Stimulated activated effector memory CD8-positive, alpha-beta T cell treated with anti-CD3 and anti-CD28 coated beads, Interleukin-12 subunit alpha, Interleukin-12 subunit beta, amount 100 ng/mL, for 72 hours (primary cell): ENCODE measurements at places on chromosomes 6 and 20.

- no peak for DNase-seq
Observed at GRCh38 chr6:89321131-89321970, 6.3 kb upstream of the GABRR2 start.

- no peak for DNase-seq
Observed at GRCh38 chr6:30317913-30318589, 8.7 kb upstream of the TRIM39 start.

DNA sequence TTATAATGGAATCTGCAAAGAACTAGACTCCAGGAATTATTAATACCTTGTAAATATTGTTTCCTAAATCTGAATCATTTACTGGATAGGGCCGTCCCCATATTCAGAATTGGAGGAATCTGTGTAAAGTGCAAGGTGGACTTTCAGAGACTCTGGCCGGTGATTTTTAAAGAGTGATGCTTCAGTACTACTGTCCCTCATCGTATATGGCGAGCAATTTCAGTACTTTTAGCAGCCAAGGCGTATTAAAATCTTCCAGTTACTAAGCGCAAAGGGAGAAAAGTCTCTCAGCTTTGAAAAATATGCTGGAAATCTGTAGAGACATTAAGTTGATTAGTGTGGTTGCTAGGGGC, 483 bp downstream of the SMIM26 start:
- no peak for DNase-seq

DNA sequence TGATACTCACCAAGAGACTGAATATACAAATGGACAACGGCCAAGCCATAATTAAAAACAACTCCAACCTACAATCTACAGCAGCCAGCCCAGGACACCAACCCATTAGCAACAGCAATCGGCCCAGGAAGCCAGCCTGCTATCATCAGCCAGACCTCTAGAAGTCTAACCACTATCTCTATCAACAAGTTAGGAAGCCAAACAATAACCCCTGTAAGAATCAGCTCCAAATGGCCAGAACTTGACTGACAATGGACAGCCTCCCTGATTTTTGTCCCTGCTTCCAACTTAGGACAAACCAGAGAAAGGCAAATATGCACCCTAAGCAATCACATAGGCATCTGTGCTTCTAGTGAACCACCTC, 511.8 kb upstream of the JARID2 start:
- no peak for DNase-seq

GRCh38 chr20:60085551-60086132, 127.4 kb downstream of the CDH26 start:
- no peak for DNase-seq

DNA sequence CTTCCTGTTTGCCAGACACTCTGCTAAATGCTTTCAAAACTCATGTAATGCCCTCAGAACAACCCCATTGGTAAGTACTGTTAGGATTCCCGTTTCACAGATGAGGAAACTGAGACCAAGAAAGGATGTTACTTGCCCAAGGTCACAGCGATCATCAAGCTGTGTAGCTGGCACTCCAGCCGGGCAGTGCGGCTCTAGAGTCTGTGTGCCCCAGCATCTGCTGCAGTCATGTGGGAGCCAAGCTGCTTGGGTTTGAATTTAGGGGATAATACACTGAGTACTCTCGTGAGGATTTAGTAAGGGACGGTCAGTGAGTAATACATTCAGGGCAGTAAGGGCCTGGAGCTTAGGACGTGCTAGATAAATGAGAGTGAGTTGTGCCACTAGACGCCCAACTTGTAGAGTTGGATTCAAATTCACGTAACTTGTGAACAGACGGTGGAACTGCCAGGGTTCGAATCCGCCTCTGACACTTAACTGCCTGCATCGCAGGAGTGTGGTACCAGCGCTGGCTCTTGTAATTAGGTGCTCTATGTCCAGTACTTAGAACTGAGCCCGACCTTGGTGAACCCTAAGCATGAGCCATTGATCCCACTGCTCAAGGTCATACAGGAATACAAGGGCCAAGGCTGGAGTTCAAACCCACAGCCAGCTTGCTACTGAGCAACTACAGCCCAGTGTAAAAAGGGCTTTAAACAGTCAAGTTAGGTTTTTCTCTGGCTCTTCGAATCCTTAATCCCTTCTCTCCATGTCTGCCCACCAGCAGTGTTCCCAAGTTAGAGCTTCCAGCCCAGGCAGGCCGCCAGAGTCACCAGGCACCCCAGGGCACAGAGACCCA, 70.2 kb downstream of the EYA2 start:
- no peak for DNase-seq

- no peak for DNase-seq
Observed at GRCh38 chr20:38222923-38223742, 37.4 kb downstream of the KIAA1755 start.

DNA sequence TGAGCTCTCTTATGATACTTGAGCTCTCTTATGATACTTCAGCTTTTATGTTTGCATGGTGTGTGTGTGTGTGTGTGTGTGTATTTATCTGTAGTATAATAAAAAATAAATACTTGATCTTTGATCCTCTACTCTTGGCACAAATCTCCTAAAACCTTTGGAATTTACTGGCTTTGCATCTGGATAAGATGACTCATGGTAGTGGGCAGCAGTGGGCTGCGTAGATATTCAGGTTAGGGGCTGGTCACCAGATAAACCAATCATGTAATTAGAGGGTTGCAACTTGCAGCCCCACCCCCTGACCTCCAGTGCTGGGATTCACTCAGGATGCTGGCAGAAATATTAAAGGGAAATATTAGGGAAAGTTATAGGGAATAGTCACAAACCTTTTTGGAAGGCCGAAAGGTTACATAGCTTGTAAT, 151.9 kb upstream of the COL21A1 start:
- no peak for DNase-seq

DNA sequence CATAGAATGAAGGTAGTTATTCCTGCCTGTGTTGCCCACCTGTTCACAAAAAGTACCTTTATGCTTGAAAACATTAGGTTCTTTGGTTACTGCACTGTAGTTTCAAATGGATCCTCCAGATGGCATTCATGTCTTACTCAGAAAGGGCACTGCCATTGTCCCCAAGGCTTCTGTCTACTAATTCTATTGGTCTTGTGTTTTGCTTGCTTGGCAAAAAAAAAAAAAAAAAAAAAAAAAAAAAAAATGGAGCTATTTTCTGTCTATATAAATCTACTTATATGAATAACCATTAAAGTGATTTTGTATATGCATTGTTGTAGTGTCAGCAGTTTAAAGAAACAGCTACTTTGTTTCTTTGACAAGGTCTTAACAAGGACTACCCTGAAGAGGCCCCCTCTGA, 12.7 kb upstream of the EFHC1 start:
- no peak for DNase-seq

DNA sequence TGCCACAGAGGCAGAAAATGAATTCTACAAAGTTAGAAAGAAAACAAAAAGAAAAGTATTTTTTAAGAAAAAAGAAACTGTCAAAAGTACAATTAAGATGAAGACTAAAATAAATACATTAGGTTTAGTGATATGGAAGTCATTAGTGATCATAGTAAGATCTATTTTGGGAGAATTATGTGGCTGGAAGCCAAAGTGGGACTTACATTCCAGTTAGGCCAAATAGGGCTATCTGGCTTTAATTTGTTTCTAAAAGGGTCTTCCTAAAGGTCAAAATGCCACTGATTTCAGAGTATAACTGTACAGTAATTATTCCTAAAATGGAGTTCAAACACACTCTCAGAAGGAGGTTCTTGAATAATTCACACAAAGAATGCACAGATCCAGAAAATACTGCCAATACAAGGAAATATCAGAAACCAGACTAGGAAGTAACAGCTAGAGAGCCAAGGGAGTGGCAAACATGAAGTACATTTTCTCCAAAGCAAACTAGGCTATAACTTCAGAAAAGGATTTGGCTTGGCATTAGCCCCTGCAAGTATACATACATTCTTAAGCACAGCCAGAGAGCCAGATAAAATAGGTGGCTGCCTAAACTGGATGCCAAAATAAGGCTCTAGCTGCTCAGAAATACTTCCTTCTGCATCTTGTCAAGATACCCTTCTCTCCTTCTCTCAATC, 45.3 kb downstream of the PDSS2 start:
- no peak for DNase-seq

DNA sequence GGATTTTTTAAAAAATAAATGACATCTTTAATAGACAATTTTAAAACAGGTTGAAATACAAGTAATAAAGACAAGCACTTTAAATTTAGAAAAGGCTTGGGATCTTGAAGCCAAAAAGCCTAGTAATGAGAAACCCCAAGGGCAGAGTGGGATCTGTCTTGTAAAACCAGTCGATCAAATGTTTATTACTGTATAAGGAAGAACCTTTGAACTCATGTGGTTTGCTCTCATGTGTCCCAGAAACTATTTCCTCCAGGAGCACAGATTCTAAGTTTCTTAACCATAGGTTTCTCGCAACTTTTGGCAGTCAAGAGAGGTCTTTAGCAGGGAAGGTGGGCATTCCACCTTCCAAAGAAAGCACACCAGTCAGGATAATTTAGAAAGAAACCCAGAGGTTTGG, 541.7 kb upstream of the BTBD3 start:
- DNase-seq, result no peak

- no peak for DNase-seq
Observed at GRCh38 chr6:69926745-69927144, 60.4 kb downstream of the COL19A1 start.

DNA sequence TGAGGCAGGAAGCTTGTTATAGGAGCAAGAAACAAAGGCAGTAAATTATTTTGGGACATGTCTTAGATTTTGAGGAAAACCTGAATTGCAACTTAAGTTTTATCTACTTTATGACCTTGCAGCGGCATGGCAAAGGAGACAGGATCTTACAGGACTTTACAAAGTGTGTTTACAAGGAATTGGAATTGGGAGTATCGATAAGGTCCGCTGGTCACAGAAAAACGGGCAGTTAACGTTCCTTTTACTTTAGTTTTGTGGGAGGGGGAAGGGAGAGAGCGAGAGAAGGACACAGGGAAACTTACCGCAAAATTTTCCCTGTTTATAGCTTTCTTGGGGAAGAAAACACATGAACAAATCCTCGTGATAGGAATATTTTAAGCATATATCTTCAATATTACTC, 1607.2 kb downstream of the GRIK2 start:
- no peak for DNase-seq

- no peak for DNase-seq
Observed at GRCh38 chr6:15073344-15073789, 172.5 kb upstream of the JARID2 start.

- no peak for DNase-seq
Observed at GRCh38 chr6:95785785-95786184, 208.4 kb downstream of the MANEA start.

- DNase-seq, result no peak
Observed at GRCh38 chr6:161041274-161041673, 49.7 kb downstream of the MAP3K4 start.

DNA sequence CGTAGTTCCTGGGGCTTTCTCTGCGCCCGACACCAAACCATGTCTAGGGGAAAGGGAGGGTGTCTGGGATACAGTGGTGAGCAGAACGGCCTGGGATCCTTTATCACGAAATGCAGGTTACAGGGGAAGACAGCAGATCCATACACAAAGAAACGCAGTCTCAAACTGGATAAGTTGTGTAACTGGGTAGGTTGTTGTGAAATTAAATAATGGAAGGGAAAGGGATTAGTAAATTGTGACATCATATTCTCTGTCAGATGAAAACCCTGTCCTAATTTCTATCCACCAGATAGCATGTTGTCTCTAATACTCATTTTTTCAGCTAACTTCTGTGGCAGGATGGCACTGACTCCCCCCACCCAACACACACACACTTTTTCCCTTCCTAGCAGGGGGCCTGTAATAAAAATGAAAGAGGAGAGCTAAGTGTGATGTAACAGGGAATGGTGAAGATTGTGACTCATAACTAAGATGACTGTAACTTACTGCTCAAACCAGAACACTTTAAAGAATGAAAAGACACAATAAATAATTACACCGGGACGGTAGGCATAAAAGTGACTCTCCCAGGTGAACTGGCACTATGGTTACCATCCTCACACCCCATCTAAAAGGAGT, 769 bp upstream of the TRPC4AP start:
- no peak for DNase-seq

- DNase-seq, result no peak
Observed at GRCh38 chr6:118882314-118882905, 11.5 kb upstream of the ASF1A start.

GRCh38 chr6:9085054-9085708, 649.8 kb upstream of the SLC35B3 start:
- DNase-seq, result no peak

DNA sequence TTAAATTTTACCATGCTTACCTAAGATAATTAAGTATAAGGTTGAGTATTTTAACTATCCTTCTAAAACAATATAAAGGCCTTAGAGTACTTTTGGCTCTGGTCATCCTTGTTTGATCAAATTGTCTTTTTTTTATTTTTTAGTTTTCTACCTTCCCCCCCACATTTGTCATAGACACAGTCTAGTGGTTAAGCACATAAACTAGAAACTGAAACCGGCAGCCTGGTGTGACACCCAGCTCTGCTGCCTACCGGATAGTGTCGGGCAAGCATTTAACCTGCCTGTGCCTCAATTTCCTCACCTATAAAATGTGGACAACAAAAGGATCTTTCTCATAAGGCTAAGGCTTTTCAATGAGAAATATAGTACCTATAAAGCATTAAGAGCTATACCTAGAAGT, 21.6 kb upstream of the TULP4 start:
- DNase-seq, result peak; percentile 64

DNA sequence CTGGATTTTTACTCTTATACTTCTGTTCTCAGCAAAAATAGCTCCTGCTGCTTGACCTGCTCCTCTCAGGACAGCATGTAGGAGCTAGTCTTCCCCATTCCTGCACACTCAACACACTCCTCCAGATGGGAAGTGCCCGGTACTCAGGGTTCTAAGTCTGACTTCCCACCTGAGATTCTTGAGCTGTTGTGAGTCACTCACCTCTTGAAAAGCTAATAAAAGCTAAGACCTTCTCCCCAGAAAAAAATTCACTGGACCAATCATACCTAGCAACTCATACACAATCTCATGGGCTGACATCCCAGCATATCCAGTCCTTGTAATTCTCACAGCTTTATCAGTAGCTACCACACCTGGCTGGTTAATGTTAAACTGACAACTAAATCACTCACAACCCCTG, 53.5 kb downstream of the TRPC4AP start:
- no peak for DNase-seq

DNA sequence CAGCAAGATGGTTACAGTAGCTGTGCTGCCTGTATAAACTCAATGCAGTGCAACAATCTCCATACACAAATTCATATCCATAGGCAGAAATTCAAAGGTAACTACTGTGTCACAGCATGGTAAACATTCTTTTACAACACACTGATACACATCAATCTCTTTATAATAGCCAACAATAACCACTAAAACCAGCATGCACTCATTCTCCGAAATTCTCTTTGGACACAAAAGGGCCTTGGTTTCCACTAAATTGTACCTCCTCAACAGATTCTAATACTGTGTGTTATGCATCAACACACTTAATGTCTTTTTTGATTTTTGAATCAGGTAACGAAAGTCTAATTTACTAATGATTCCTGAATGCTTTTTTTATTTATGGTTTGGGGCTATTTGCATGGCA, 1323.7 kb downstream of the GRIK2 start:
- DNase-seq, result no peak

DNA sequence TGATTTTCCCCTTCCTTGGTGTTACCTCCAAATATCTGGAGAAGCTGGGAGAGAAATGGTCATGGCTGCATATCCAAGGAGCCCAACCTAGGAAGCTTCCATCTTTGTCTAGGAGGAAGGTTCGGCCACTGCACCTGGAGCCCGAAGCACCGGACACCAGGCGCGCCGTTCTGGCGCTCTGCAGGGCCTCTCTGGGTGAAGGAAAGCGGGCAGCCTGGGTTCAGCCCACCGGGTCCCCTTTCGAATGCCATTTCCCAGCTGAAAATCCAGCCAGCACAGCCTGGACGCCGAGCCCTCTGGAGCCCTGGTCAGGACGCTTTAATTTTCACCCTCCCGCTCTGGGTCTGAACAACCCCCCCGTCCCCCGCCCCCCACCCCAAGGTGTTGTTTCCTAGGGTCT, 1.2 kb downstream of the LINC00237 start:
- DNase-seq, result no peak
